ENCODE measurements at places on chromosomes 2 and 18.
A peak's percentile ranks its signal among the peaks of the same experiment; 100 is the strongest.

GRCh38 chr18:73101977-73102376 lies 234.2 kb upstream of the NETO1 start:
- no peak for DNase-seq

- no peak for DNase-seq
These were observed 5.8 kb upstream of the MEIS1 start for GRCh38 chr2:66428986-66429612.

DNA sequence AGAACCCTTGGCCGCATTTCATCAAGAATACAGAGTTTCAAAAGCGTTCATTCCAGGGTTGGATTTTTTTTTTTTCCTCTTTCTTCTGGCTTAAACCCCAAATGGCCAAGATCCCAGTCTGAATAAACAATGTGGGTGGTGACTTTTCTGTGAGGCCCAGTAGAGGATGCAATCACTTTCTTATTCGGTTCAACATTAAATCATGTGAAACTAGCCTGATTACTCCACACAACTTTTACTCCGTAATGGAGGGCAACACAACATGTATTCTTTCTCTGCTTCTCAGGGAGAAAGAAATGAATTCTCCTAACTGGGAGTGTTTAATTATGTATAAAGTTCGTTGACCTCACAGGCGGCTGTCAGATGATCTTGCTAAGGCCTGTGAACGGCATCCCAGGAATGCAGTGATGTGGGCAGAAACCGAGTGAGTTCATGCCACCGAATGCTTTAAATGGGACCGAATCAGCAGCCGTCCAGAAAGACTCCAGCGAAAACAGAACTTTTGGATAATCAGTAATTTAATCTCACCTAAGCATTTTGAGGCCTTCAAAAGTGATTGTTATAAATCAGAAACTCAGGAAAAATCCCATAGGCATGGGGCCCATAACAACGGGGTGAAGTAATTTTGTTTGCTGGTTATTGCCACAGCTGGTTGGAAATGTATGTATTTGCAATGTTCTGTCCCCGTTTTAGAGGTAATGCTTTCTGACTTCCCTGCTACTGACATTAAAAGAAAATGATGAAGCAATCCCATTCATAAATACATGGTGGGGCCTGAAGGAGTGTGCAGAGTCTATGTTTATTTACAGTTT lies 81.5 kb downstream of the BCL2 start:
- DNase-seq: no peak

GRCh38 chr2:3490191-3491170 lies 28.9 kb downstream of the ADI1 start:
- no peak for DNase-seq

- DNase-seq: no peak
These were observed 16.0 kb upstream of the ASXL2 start for GRCh38 chr2:25894135-25894830.

DNA sequence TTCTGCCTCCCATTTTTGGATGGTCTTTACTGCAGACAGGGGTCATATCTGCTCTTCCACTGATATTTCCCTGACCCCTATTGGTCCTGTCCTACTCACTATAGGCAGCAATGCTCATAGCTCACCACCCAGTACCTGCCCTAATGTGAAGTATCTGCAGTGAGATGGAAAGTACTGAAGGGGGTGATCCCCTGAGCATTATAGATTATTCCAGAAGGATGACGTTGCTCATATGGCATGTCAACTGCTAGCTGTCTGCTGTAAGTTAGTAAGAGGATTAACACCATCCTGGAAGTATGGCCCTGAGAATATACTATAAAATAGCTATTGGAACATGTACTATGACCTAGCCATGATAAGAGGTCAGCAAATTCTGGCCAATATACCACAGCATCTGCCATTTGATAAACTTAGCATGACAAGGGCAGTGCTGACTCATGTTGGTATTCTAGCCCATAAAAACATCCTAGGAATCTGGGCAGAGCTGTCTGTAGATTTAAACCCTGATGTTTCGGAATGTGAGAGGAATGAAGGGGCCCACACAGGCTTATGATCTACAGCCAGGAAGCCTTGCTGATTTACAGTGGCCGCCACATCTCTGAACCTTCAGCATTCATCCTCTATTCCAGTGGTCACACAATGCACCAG lies 451.4 kb downstream of the TNS1 start:
- no peak for DNase-seq

- no peak for DNase-seq
These were observed 36.0 kb downstream of the SMAD7 start for GRCh38 chr18:48914581-48915251.

- DNase-seq: no peak
These were observed 517.0 kb downstream of the SLC4A3 start for GRCh38 chr2:220144411-220144810.

GRCh38 chr2:44796771-44797170 lies 144.7 kb upstream of the SIX3 start:
- DNase-seq: no peak

GRCh38 chr2:236402033-236402790 lies 138.0 kb upstream of the ASB18 start:
- no peak for DNase-seq

DNA sequence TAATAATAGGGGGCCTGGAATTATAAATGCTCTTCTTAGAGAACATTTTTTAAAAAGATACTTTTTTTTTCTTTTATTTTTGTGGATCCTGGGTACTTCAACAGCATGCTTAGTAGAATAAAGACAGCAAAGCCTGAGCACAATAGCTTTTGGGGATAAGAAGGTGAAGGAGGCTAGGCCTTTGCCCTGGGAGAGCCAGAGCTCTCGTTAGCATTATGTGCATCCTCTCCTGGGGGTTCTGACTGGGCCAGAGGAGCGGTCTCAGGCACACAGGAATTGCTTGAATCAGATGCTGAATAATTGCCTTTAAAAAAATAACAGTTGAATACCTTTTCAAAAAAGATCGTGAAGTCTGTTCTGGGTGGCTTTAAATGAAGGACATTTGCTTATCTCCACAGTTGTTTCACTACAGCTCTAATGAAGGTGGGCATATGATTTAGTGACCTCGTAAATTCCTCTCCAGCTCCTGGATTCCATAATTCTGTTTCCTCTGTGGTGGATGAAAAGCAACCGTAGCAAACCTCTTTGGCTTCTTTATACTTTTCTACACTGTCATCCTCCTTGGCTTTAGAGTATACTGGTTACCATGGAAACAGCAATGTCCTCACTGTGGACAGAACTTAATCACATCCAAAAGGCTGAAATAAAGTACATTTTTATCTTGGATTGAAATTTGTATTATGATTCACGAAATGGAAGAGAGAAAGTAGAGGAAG lies 133.8 kb downstream of the MAIP1 start:
- DNase-seq: no peak

GRCh38 chr2:67286981-67287759 lies 110.0 kb upstream of the ETAA1 start:
- no peak for DNase-seq

DNA sequence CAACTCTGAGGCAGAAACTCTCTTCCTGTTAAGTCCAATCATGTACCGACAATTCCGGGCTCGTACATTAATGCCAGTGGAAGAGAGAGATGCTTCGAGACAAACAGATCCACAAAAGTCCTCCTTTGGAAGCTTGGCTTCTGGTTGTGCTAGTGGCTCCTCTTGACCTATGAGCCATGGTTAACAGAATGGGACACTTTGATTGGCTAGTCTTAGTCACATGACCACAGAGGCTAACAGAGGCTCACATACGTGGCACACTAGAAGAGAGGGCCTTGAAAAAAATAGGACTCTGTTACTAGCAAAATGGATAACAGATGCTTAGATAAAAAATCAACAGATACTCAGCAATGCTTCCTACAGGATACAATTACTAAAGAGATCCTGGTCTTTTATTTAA lies 1211.9 kb upstream of the GYPC start:
- DNase-seq: no peak

DNA sequence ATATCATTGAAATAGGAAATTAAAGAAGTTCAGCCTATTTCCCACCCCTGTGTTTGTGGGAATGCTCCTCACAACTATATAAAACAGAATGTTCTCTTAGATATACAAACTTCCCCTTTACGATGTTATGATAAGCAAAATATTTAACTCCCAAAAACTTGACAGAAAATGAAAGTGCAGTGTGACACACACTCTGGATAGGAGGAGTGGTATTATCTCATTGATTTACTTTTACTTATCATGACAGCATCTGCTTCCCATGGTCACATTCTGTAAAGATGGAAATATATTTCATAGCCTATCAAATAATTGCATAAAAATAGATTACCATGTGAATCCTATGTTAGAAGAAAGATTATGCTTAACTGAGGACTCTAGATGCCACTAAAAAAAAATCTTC lies 96.6 kb upstream of the STK17B start:
- DNase-seq: no peak

DNA sequence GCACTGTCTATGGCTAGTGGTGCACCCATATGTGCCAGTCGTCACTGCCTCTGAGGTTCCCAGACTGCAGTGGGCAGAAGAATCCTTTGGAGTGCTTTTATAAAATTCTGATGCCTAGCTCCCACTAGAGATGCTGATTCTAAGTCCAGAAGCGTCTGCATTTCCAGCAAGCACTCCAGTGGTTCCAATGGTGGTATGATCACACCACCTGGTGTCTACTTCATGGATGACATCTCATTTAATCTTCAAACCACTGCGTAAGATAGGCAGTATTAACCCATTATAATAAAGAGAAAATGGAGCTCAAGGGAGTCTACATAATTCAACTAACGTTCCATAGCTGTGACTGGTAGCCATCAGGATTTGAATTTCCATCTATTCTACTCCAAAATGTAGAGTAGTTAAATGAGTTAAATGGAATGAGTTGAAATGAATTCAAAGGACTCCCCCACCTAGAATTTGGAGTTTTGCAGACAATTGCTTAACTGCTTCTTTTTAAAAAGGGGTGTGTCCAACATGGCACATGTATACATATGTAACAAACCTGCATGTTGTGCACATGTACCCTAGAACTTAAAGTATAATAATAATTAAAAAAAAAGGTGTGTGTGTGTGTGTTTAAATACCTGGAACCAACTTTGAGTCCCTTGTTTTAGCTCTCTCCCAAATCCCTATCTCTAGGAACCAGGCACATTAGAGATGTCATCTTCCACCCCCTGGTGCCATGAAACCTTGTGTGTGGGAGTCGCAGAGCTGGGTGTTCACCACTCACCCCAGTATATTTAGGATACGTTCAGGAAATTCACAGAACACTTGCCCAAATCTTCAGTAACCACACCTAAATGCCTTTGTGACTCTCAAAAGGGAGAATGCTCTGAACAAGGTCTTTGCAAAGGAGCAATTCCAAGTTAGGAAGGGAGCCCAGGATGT lies 14.1 kb downstream of the LAMA3 start:
- DNase-seq: peak; percentile 12

DNA sequence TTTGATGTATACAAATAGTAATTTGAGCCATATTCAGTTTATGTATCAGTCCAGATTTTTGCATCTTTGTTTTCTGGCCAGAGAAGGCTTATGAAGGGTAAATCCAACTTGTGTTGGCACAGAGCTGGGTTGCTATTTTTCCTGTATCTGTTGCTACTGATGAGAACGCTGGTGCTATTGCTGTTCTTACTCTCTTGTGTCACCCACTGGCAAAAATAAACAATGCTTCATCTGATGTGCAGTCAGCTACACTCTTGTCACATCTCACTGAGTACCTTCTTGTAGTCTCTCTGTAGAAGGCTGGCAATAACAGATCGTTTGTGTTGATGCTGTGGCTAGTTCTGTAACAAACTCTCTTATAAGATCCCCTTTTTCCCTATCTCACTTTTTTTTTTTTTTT lies 323.4 kb downstream of the CDH19 start:
- DNase-seq: no peak

GRCh38 chr2:12430407-12431133 lies 286.2 kb upstream of the TRIB2 start:
- DNase-seq: no peak

GRCh38 chr18:28409811-28410210 lies 232.9 kb upstream of the CDH2 start:
- DNase-seq: no peak

DNA sequence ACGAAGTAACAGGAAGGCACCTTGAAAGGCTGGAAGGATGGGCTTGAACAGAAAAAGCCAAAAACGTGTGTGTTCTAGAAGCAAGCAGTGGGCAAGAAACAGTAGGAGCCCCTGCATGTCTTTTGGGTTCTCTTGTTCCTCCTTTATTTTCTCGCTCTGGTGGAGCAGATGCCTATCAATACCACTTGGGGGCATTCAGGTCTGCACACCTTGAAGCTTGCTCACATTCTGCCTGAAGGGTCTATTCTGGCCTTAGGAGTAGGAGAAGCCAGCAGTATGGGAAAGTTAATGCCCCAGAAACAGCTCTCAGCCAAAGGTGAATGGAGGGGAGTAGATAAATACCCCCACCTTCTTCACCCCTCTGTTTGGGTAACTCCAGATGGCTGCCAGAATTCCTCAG lies 204.5 kb downstream of the TXNL1 start:
- no peak for DNase-seq

- DNase-seq: no peak
These were observed 7.3 kb upstream of the HTR2B start for GRCh38 chr2:231132129-231132528.

DNA sequence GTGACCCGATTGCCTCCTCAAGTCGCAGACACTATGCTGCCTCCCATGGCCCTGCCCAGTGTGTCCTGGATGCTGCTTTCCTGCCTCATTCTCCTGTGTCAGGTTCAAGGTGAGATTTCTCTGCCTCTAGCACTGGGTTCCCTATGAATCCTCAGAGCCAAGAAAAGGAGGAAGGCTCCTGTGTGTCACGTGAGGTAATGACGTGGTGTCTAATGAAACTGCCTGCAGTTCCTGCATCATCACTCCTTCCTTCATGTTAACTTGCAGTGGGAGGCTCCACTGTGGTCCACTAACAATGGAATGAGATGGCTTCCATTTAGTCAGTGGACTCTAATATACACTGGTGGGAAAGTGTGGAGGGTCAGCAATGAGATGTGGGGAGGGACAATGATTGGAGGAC lies 559 bp downstream of the REG3G start:
- DNase-seq: no peak

DNA sequence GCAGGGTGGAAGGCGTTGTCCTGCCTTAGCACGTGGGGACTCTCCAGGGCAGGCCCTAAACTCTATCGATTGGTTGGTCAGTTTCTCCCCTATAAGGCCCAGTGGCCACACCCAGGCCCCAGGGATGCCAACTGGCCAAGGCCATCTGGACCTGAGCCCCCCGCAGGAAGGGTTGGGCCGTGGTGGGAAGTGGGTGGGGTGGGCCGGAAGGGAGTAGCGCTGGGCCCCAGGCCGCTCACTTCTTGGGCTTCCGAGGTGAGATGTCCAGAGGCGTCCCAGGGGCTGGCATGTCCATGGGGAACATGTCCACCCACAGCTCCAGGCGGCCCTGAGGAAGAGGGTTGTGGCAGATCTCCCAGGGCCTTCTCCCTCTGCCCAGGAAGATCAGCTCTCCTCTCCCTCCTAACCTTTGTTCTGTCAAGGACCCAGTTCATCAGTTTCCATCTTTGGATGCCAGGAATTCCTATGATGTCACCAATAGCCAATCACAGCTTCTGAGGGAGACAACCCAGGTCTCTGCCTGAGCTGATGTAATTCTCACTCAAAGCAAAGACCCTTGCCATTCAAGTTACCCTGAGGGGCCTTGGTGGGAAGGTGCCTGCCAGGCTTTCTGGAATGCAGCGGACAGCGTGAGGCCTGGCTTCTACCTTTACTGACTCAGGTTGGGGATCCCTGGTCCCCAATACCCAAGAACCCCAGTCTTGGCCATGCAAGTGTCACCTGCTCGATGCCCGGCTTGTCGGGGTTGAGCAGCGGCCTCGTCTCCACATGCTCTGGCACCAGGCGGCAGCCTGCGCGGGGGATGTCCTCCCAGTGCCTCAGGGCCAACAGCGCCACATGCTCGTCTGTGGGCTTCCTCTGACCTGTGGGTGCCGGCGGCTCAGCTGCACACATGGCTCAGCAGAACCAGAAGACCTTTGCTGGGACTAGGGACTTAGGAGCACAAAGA lies 14.4 kb downstream of the OTOF start:
- DNase-seq: no peak

All from CD8-positive, alpha-beta T cell (primary cell).